Activated CD4-positive, CD25-positive, alpha-beta regulatory T cell (primary cell): ENCODE measurements at places on chromosomes 2 and 18.

DNA sequence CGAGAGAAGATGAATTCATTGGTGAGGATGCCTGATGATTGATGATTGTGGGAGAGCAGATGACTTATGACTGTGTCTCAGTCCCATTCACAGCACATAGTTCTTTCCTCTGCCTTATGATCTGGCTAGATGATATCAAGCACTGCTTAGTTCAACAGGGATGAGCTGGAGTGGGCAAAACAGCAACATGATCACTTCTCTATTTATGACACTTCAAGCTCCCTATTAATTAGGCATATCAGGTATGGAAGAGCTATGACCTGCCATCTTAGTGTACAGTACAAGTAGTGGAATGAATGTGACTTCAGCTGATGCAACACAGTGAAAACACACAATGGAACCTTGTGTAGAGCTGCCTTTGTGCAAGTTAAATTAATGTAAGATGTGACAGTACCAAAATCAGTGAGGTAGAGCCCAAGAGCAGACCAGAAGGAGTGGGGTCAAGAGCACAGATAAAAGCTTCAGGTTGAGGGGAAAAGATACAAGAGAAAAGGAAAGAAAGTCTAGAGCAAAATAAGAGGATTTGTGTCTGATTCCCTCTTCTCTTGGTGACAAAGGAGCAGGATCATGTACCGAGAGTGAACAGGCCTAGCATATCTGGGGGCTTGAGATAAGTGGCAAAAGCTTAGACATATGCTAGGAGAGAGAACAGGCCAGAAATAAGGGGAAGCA is 93.0 kb upstream of the MYO3B start:
- DNase-seq: no peak

- no peak for DNase-seq
Observed at GRCh38 chr18:46756559-46757201, at the start of gene ST8SIA5. ST8SIA5 (minus strand) TSS chr18:46757053; CDS start chr18:46756508, 545 bp downstream.

- DNase-seq: no peak
Observed at GRCh38 chr18:25467226-25467987, 115.4 kb upstream of the ZNF521 start.

GRCh38 chr18:68436485-68436884 is 278.4 kb downstream of the TMX3 start:
- DNase-seq: no peak

GRCh38 chr2:215755641-215756345 is 257.6 kb downstream of the MREG start:
- DNase-seq: no peak

GRCh38 chr2:168703926-168704325 is 98.5 kb upstream of the NOSTRIN start:
- DNase-seq: no peak

- no peak for DNase-seq
Observed at GRCh38 chr2:6913415-6914157, 3.6 kb upstream of the RNF144A start.

DNA sequence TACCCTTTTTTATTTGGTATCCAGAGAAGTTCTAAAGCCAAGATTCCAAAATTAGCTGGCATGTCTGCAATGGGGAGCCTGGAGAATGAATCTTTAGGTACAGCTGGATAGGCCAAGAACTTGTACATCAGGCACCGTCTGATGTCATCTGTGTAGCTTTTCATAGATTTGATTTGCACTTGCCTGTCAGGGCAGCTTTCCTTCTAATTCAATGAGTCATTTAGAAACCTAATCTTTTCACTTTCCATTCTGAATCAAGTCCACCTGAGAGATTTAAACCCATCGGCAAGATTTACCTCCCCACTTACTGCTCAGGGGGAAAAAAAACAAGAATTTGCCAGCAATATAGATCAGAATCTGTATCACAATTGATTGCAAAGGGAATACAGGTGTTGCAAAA is 60.9 kb upstream of the ACAA2 start:
- DNase-seq: no peak

GRCh38 chr2:174195253-174195652 is 53.1 kb downstream of the OLA1 start:
- no peak for DNase-seq

- no peak for DNase-seq
Observed at GRCh38 chr18:77980275-77980674, 730.6 kb downstream of the GALR1 start.

DNA sequence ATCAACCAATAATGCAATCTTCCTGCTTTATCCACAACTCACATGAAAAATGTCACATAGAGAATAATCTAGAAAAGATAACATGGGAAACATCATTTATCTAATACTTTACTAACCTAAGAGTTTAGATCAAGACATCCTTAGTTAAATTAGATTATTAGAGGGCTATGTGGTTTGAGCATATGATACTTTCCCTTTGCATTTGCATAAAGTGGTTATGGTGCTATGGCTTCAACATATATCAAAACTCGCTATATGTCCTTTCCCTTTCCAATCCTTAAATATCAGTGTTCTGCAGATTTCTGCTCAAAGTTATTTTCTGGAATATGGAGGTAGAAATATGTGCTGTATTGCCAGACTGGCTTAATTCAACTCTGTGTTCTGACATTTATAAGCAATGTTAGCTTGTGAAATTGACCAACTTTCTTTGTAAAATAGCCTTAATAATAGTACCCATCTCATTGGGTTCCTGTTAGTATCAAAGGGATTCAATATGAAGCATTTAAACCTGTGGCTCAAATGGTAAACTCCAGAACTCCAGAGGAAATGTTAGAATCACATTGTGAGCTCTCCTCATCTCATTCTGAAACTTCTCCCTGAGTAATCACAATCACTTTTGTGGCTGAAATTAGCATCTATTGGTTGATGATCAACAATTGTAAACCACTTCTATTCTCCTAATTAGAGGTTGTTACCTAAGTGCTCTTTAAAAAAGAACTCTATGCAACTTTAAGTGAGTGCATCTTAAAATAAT is 1089.9 kb upstream of the SLC39A10 start:
- DNase-seq: no peak
